ENCODE measurements at places on chromosomes 12 and 14.
A peak's percentile ranks its signal among the peaks of the same experiment; 100 is the strongest.

DNA sequence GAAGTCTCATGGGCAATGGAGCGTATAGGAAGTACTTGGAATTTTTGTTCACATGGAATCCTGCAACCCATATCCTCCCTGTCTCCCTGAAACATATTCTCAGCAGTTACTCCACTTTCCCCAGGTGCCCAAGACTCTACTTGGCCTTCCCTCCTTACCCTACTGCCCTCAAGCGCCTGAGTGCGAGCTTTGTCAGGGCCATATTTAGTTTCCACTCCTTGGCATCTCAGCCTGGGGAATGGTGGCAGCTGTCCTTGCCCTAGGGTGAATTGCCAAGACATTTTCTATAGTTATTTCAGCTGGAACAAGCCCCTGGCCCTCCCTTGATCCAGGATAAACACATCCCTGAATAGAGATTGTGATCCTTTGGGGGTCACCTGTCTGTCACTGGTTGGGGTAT lies 569.3 kb upstream of the LRFN5 start:
- DNase-seq: no peak

GRCh38 chr12:106417926-106418910 lies 60.7 kb downstream of the POLR3B start:
- no peak for DNase-seq

DNA sequence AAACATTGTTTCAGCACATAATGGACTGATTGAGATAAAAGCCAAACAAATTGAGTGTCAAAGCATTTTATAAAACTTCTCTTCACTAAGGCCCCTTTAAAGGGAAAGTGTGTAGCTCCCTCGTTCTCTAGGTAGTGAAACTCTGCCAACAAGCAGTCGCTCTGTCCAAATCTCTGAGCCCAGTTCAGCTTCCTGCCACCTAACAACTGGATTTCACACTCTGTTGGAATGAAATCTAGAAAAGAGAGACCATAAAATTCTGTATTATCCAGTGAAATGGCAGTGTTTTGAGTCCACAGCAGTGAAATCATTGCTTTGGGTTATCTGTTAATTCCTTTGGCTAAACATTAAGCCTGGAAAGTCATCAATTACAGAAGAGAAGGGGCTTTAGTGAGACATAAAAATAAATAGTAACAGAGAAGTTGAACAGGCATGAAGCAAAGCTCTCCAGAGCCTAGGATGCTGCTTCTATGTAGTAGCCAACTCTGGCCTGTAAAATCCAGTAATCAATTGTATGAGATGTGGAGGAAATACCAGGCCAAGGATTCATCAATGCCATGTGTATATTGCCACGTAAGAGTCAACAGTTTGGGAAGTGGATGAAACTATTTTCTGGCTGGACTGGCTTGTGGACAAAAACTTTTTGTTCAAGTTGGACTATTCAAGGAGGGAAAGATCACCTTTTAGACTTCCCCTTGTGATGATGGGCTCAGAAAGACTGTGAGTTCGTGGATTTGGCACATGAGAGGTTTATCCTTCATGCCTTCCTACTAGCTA lies 122.5 kb downstream of the WIF1 start:
- DNase-seq: no peak

DNA sequence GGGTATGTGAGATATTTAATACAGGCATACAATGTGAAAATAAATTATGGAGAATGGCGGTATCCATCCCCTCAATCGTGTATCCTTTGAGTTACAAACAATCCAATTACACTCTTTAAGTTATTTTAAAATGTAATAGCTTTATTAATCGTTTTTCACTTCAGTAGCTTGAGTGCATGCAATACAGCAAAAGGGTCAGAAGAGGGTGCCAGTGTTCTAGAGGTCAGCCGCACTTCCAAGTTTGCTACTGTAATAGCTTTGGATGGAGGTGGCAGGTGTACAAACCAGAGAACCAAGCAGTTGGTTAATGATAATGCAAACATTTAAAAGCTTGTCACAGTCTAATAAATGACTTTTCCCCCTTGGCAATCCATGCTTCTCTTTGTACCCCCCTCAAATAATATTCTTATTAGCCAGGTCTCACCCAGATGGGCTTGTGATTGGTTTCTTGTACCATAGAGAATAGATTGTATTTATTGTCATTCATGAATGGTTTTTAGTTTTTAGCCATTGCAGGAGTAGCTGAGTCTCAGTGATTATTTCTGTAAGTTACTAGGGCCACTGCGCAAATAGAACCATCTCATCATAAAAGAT lies 127.0 kb downstream of the ERC1 start:
- peak; percentile 48 for DNase-seq

DNA sequence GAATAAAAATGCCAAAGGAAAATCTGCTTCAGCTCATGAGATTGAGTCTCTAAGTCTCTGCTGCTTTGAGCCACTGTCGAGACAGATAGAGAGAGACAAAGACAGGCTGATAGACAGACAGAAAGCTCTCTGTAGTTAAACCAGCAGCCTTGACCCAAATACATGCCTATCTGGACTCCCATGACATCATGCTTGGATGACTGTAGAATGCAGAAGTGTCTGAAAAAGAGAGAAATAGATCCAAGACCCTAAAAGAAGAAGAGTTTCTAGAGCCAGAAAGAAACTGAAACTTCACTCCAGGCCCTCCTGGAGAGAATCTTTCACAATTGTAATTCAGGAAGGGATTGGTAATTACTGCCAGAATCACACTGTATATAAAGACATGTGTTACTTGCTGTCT lies 122.6 kb upstream of the PLXNC1 start:
- no peak for DNase-seq

DNA sequence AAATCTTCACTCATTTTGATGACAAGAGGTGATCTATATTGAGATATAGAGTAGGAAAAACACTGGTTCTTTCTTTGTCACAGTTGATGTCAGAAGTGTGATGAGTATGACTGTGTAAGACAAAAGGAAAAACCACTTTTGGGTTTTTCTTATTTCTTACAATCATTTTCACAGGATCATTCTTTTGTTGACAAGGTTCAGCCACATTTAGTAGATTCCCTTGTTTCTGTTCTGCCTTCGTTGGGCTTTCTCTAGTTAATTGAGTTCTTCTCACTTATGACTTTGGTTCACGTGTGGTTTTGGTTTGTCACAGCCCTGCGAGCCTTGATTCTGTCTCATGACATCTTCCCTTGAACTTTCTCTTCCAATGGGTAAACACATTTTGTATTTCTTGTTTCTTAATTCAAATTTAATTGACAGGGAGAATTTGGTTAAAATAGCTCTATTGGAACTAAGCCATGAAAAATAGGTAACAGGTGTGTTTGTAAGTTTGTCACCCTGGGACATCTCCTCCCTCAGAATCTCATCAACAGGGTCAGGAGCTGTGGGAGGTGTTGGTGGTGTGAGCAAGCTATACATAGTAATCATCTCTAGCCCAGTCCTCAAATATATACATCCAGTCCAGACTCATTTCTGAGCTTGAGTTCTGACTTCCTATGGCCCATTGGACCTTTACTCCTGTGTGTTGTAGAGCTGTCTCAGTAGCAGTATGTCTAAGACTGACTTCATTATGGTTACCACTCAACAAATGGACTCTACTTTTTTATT lies 255.3 kb downstream of the BMP4 start:
- no peak for DNase-seq

DNA sequence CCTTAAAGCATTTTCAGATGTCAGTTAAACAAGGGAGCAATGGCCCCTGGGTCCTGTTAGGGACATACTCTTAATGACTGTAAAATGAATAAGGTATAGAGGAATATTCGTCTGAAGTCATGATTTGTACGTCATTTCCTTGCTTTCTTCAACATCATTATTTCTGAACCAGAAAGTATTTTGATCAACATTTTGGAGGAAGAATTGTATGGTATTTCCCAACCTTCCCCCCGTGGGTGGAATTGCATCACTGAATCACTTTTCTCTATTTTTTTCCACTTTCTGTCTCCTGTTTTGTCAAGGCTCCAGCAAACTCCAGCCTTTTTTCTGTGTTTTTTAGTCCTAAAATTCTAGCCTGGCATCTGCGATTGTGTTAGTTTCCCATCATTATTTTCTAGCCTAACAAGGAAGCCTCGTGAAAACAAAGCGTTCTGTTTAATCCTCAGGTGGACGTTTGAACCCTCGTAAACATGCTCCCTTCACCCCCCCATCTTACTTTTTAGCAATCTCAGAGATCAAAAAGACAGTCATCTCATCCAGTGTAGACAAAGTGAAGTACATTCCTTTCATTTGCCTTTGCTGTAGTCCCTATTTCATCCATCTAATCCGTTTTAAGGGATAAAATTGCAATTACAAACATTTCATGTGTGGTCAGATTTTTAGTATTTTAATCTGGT lies 62.3 kb downstream of the ETV6 start:
- no peak for DNase-seq

DNA sequence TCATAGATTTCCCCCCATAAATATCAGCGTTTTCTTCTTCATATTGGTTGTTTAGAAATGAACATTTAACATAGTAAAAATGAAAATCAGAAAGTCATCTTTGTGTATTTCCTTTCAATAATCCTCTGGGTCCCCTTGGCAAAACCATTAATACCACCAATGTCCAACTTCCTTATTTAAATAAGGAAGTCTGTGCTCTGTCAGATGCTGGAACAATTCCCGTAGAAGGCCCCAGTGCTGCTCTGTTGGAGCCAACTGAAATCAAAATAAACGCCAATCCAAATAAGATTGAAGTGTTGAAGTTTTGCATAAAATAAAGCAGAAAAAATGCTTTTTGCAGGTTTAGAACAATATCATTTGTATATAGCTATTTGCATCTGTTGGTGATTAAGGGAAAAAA lies 93.1 kb downstream of the PPM1H start:
- DNase-seq: no peak

GRCh38 chr14:32620303-32620702 lies 291.2 kb downstream of the AKAP6 start:
- DNase-seq: no peak

GRCh38 chr12:75698052-75698451 lies 186.6 kb upstream of the KRR1 start:
- no peak for DNase-seq

- DNase-seq: no peak
Measured at GRCh38 chr14:23093526-23093925, 1.4 kb downstream of the ACIN1 start.

- no peak for DNase-seq
Measured at GRCh38 chr12:57619434-57620244, 8.4 kb downstream of the ARHGEF25 start.

GRCh38 chr14:82731526-82731925 lies 1197.9 kb upstream of the SEL1L start:
- no peak for DNase-seq

DNA sequence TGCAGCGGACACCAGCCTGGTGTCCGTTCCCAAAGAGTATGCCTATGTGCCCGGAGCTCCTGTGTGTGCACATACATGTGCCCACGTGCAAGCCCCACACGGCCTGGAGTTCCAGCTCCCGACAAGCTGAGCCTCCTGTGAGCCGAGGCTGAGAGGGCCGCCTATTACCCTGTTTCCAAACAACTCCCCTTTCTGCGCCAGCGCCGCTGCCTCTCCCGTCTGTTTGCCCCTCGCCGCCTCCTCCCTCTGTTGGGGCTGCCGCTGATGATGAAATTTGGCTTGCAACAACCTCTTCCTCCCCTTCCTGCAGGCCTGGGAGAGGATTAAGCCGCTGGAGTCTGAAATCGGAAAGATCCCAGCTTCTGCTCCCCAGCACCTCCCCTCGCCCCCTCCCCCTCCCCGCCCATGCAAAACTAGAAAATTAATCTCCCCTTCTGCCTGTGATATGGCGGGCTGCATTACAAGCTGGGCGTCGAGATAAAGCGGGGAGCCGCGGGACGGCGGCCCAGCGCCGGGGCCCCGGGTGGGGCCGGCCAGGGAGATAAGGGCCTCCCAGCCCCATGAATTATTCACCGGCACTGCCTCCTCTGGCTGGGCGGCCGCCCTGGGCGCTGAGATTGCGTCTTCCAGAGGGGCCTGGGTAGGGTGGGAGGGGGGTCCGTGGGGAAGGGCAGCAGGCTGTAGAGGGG lies 6.8 kb upstream of the ASIC1 start:
- DNase-seq: no peak
